ENCODE measurements at places on chromosomes 3 and 15.

DNA sequence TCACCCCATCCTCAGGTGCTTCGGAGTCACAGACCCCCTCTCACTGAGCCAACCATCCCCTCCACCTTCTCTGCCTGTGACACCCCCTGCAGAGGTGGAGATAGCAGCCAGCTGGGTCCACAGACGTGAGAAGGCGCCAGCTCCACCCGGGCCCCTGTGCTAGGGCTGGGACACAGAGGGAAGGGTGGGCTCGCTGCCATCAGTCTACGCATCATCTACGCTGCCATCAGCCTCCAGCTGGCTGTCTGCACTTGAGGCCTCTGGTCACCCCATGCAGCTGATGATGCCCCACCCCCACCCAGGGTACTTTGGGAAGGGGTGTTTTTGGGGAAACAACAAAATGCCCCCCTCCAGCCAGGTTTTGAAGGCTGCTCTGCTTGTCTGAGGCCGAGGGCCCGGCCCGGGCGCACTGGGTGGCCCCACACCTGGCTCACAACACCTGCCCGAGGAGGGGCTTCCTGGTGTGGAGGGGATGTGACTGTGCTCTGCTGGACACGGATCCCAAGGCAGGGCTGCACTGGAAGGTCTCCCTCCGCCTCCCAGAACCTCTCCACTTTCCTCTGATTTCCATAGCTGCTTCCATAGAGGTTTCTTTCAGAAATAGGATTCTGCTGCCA is 163.4 kb upstream of the IQSEC1 start:
- no peak for DNase-seq

DNA sequence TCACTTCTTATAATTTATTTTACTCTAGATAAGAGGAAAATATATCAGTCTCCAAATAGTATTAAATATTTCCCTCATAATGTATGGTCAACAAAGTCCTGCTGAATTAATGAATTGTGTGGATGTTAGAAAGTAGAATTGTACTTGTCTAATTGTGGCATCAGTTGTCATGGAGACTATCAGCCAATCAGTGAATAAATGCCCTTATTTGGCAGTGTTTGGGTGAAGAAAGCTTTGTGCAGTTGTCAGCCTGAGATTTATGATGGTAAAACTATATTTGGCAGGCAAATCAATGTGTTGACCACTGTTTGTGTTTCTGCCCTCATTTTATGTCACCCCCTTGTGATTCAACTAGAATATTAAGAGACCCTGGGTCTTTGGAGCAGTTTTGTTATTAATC is 293.6 kb upstream of the MDFIC2 start:
- no peak for DNase-seq

- no peak for DNase-seq
These were observed 7.6 kb upstream of the GMNC start for GRCh38 chr3:190870127-190870526.

GRCh38 chr15:94352636-94353487 is 121.5 kb downstream of the MCTP2 start:
- no peak for DNase-seq

- no peak for DNase-seq
These were observed 28.5 kb downstream of the DNAJC13 start for GRCh38 chr3:132445817-132446216.

- no peak for DNase-seq
These were observed 82.9 kb downstream of the ST6GAL1 start for GRCh38 chr3:187013159-187013716.

DNA sequence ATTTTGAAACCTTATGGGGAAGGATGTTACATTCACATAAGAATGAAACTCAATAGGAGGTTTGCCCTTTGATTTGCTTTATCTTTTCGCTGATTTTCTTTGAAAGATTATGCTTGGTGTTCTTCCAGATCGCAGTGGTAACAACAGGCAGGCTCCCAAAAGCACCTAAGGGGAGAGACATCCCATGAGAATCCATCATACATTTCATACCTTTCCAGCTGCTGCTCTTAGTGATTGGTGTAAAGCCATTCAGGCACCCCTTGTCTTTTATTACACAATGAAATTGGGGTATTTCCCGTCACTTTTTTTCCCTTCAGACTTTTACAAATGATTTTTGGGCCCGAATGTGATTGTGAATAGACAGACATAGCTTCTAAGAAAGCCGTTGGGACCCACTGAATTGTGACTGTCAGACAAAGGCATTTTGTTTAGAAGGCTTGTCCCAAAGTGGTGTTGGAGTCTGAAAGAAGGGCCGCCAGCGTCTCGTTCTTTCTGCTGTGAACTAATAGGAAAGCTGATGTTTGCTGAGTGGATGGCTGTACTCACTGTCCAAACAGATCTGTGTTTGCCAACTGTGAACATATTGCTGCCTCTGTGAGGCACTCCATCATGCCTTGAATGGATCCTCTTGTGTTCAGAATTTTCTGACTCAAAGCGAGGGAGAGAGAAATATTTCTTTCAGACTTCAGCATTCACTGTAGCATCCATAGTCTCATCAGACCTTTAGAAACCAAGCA is 164.3 kb downstream of the FNDC3B start:
- DNase-seq, result no peak

GRCh38 chr15:100703671-100704070 is 101.3 kb downstream of the ASB7 start:
- no peak for DNase-seq

DNA sequence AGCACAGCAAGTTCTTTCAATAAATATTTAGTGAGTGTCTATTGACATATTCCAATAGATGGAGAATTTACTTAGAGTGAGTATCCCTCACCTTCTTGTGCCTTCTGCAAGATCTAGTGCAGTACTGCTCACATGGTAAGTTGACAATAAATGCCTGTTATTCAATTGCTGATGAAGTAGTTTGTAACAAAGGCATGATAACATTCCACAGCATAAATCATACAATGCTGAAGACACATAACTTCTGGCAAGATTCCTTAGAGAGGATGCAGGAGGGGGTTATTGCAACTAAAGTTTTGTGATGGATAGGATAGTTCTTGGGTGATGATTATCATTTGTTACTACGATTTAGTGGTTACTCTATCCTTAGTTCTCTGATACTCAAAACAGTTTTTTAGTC is 112.2 kb upstream of the RBMS3 start:
- no peak for DNase-seq

DNA sequence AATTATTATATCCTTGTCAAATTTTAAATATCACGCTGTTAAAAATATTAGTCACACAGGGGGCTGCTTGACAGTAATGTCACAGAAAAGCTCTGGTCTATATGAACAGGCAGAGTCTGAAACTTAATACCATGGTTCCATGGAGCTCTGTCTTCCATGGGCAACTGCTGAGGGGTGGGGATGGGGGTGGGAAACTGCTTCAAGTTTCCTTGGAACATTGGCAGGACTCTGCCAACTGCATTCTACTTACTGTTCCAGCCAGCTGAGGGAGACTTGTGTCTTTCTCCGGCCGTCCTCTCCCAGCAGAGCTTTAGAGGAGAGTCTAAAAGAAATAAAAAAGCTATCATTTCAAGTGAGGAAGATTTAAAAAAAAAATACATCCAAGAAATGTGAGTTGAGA is 348.7 kb downstream of the ZIC1 start:
- DNase-seq, result no peak

DNA sequence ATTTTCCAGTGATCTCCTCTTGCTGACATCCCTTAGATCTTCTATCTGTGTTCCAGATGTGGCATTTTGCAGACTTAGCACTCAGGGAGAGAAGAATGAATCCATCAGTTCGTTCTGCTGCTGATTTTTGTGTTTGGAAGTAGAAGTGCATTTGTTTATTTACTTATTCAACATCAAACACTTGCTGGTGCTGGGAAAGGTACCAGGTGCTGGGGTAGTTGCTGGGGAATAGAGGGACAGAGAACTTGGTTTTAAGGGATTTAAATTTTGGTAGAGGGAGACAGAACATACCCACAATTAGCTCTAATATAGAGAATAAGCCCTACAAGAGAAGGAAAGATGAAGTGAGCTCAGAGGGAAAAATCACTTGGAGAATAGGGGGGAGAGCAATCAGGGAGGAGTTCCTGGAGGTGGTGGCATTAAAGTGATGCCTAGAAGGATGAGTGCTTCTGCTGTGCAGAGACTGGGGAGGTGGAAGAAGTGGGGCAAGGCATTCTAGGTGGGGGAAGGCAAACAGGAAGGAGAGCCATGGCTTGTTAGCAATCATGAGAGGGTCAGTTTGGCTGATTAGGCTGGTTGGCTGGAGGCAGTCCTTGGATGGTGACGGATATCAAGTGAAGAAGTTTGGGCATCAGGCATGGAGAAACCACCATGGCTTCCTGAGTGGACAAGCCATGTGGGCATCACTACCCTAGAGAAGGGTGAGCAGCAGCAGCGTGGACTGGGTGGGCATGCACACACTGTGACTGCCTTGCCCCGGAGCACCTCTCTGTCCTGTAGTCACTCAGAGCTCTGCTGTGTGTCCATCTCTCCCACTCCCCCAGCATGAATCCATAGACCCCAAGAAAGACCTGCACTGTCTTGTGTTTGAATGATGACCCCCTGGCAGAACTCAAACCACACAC is 197.3 kb downstream of the OPA1 start:
- no peak for DNase-seq

- DNase-seq, result no peak
These were observed 4.2 kb upstream of the RFC4 start for GRCh38 chr3:186810336-186810996.

- DNase-seq, result no peak
These were observed 433.1 kb downstream of the EPHB1 start for GRCh38 chr3:135228201-135228600.

DNA sequence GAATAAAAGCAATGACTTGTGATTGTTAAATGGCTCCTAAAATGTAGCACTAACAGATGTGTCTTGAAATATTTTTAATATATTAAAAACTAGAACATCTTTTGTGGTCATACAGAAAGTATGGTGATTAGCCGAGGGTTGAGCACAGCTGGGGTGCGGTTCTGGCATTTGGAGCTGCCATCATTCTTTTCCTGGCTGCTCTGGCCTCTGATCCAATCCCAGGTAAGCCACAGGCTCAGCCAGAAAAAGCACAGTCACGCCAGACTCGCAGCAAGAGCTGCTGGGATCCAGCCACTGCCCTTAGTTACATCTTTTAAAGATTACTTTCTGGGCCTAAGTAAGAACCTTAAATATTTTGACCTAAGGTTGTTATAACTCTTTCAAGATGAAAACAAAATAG is 196.8 kb downstream of the PLCL2 start:
- DNase-seq, result no peak

DNA sequence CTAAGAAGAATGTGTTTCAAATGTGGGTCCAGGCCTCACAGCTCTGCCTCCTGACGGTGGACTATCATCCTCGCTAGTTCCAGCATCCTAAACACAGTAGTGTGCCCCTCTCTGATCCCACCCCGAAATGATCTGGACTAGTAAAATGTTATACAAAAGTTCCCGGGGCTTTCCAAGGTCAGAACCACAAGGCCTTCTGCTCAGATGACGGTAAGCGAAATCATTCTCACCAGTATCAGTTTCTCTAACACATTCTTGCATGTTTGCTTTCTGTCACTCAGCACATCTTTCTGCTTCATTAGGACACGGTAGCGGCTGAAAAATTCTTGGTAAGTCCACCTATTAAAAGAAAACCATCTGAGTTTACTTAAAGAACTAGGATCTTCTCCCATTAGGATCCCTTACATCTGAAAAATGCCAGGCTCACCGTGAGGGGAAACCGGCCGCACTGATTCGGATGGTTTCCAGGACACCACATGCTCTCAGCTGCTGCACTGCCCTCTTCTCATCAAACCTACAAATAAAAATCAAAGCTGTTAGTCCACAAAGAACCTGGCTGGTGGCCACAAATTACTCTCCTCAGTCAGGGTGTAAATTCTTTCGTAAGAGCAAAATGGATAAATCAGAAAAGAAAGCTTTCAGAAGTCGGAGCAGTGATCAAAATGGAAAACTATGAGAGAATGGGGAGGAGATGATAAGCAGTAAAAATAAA is 83.9 kb upstream of the MYO5C start:
- no peak for DNase-seq

GRCh38 chr3:43627360-43627759 is 5.5 kb upstream of the ANO10 start:
- no peak for DNase-seq

DNA sequence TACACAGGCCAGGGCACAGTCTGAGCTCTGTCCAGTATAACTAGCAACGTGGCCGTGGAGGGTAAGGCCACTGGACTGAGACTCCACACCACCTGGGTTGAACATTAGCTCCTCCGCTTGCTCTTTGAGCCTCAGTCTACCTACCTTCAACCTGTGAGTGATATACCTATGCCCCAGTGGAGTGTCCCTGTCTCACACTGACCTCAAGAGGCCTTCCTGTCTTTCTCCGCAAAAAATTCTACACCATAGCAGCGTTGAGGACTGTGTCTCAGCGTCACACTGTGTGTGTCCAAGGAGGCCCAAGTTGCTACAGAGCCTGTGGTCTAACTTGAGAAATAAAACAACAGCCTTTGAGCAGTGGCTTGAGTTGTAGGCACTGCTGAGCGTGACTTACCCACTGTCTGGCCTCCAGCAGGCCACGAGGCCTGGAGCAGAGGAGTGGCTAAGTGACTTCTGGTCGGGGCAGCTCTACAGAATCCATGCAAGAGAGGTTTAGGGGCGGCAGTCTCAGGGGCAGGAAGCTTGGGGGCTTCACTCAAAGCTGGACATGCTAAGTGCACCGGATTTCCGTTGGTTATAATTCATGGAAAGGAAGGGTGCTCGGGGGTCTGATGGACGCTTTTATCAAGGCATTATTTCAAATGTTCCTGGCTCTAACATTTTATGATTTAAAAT is 2.0 kb upstream of the MGLL start:
- DNase-seq, result no peak

DNA sequence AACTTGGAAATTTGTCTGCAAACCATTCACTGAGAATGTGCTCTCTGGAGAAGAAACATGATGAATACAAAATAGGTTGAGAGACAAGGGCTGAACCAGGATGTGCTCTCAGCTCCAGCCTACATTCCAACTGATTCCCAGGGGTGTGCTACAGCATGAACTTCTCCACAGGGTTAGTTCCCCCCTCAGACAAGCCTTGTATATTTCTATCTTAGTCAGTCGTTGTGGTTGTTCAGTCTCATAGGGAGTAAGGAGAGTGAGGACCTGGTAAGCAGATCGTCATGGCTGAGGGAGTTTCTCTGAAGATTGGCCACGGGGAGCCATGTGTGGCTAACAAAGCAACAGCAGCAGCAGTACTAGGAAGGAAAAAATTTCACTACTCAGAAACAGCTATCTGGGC is 919.7 kb upstream of the CADM2 start:
- no peak for DNase-seq

DNA sequence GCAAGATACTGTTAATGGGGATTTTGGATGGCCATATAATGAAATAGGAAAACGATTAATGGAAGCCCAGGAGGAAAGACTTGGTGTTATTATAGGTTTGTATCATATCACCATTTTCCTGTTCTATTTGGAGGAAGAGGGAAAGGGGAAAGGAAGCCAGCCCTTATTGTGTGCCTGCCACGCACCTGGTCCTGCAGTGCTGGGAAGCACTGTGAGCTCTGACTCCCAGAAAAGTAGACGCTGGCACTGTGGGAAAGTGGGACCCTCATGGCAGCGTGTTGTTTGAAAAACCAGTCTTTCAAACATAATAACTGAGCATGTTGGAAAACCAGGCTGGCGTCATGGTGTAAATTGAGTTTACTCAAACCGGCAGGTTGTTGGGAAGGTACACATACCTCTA is 22.0 kb downstream of the CGNL1 start:
- DNase-seq, result no peak

- DNase-seq, result no peak
These were observed 45.7 kb downstream of the RLBP1 start for GRCh38 chr15:89175617-89176191.
